ENCODE measurements at places on chromosomes 3 and 15.

DNA sequence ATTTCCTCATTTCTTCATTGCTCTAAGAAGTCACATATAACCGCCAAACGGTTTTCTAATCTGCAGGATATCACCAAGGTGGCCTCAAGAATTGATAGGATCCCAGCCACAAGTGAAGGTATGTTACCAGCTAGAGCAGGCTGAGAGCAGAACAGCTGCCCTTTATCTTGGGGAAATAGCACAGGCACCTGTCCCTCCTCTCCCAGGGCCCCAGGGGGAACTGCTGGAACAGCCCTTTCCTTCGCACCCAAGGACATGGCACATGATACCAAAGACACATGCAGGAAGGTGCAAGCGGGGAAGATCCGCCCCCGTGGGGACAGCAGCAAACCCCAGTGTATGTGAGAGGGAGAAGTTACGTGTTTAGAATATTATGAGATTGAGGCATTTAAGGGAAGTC, 35.3 kb downstream of the HOMER2 start:
- no peak for DNase-seq

- DNase-seq = no peak
Observed at GRCh38 chr3:94246171-94246570, 183.3 kb downstream of the NSUN3 start.

DNA sequence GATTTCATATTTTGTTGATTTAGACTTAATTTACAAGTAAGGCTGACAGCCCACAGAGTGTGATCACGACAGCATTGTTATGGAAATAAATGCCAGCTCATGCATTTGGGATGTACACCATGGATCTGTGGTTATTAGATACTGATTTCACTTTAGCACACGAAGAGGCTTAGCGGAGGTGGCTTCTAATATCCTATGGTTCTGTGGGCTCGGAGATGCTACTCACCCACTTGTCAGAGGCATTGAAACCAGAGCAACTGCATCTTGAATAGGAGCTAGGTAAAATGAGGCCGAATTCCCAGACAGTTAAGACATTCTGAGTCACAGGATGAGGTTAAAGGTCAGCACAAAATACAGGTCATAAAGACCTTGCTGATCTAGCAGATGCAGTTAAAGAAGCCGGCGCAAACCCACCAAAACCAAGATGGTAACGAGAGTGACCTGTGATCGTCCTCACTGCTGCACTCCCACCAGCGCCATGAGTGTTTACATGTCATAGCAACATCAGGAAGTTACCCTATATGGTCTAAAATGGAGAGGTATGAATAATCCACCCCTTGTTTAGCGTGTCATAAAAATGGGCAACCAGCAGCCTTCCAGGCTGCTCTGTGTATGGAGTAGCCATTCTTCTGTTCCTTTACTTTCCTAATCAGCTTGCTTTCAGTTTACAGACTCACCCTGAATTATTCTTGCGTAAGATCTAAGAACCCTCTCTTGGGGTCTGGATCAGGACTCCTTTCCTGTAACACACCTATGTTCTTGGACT, 117.5 kb downstream of the PGPEP1L start:
- DNase-seq = no peak

DNA sequence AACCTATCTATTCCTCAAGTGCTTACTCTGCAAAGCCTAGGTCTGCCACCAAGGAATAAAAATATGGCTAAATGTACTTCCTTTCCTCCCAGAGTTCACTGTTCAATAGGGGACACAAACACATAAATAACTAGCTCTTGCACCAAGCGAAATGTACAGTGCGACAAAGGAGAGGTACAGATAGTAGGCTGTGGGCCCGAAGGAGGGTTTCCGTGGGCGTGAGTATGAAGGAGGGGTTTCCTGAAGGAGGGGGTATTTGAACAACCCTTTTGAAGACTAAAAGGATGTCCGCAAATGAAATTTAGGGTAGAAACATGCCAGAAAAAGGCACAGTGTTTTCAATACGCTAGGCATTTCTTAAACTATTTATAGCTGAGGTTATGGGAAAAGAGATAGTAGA, 207.9 kb downstream of the LPP start:
- no peak for DNase-seq

DNA sequence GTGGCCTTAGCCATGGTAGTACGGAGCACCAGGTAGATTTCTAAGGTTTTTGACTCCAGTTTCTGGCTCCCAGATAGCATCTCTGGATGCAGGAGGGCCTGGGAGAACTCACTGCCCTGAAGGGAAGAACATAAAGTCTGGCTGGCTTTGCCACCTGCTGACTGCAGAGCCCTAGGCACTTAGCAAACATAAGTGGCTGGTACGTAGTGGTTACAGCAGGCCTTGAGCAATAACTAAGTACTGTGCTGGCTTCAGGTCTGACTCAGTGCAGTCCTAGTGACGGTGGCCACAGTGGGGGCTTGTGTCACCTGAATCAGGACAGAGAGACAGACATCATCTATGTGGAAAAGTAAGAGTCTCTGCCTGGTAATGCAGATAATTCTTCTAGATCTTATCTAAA, 871.1 kb downstream of the PDCD6IP start:
- no peak for DNase-seq

All from activated T-cell treated with anti-CD3 and anti-CD28 coated beads, Interleukin-2, amount 50 U/mL, for 72 hours (primary cell).